Small intestine (tissue), 16 donors: ENCODE measurements at places on chromosomes 4 and X.

DNA sequence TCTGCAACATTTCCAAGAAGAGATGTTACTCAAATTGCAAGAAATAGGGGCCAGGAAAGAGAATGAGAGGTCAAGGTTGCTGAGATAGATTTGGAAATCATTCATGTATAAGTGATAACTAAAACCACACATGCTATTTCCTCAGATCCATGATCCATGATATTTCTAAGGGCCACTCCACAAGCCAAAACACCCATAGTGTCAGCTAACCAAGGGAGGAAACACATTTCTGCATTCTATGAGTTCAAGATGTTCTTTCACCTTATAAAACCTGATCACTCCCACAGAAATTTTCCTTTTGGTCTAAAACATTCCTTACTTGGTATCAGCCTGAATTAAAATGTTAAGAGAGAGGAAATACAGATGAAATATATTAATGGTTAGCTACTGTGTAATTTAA, 47.2 kb downstream of the TBCK start:
- no peak for DNase-seq

DNA sequence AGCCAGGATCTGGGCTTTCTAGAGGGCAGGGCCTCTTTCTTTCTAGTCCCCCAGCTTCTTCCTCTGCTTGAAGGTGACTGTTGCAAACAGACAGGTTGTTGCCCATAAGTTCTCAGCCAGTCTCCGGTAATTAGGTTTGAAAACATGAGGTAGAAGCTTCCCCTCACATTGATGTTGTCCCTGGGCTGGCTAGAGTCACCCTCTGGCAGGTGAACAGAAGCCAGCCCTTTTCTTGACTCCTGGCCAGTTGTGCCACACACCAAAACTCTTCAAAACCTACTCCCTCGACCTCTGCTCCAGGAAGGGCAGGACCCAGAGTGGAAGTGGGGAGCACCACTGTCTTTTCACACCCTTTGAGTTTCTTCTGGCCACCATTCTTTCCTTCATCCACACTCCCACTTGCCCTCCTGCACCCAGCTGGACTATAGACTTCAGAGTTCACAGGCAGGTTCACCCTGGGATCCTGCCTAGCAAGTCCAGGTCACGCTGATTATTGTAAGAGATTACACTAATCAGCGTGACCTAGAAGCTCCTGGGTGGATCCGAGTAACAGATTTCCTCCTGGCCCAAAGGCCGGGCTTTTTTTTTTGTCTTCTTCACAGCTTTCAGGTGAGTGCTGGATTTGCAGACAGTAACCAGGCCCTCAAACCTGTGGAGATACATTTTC, 37.4 kb upstream of the ARHGAP6 start:
- no peak for DNase-seq

DNA sequence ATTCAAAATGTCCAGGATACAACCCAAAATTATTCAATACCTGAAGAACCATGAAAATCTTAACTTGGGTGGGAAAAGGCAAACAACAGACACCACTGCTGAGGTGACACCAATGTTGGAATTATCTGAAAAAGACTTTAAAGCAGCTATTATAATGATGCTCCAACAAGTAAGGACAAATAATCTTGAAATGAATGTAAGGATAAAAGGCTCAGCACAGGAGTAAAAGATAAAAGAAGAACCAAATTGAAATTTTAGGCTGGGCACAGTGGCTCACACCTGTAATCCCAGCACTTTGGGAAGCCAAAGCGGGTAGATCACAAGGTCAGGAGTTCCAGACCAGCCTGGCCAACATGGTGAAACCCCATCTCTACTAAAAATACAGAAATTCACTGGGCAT, 4.0 kb upstream of the SLC9A7 start:
- DNase-seq = no peak

- DNase-seq = no peak
Measured at GRCh38 chr4:10028910-10029309, 7.6 kb upstream of the SLC2A9 start.

DNA sequence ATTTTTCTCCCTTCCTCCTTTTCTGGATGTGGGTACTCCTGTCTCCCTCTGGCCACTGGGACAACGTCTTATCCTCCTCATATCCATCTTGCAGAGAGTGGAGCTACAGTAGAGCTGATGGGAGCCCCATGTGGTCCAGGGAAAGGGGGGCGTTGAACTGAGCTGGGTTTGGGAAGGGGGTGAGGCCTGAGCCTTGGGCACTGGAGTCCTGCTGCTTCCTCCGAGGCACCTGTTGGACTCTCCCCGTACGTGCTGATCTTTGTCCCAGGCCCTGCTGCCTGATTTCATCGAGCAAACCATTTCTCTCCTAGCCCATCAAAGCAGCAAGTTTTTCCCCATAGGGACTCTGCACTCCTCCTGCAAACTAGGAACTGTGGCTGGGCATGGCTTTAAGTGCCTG, 94.3 kb downstream of the STOX2 start:
- DNase-seq = no peak

DNA sequence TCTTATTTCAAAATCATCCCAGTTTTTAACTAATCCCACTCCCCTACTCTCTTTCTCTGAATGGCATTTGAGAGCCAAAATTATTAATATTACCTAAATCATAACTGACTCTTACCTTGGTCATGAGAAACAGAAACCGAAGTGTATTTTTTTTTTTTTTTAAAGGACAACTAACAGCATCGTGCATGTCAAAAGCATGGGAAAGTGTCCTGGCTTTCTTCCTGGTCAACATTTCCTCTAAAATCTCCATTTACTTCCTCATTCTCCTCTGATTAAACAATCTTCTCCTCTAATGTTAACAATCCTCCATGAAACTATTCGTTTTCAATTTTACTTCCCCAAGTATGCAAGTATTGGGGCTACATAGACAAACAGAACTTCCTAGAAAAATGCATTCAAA, 2.1 kb upstream of the STS start:
- DNase-seq = peak; percentile 11

- peak; percentile 39 for DNase-seq
Measured at GRCh38 chr4:107757864-107758476, 37.9 kb upstream of the PAPSS1 start.

DNA sequence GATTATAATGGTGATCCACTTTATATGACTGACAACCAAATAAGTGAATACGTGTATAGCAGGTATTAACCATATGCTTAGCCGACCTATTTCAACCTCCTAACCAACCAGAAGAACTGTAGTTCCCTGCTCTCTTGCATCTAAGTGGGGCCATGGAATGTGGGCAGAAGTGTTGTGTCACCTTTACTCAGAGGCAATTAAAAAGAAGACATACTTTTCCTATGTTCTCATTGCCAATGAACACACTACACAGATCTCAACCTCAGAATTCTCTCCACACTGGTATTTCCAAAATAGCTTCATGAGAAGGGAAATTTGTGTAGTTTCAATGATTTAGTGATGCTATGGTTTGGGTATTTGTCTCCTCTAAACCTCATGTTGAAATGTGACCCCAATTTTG, 3.2 kb upstream of the NFKB1 start:
- no peak for DNase-seq

DNA sequence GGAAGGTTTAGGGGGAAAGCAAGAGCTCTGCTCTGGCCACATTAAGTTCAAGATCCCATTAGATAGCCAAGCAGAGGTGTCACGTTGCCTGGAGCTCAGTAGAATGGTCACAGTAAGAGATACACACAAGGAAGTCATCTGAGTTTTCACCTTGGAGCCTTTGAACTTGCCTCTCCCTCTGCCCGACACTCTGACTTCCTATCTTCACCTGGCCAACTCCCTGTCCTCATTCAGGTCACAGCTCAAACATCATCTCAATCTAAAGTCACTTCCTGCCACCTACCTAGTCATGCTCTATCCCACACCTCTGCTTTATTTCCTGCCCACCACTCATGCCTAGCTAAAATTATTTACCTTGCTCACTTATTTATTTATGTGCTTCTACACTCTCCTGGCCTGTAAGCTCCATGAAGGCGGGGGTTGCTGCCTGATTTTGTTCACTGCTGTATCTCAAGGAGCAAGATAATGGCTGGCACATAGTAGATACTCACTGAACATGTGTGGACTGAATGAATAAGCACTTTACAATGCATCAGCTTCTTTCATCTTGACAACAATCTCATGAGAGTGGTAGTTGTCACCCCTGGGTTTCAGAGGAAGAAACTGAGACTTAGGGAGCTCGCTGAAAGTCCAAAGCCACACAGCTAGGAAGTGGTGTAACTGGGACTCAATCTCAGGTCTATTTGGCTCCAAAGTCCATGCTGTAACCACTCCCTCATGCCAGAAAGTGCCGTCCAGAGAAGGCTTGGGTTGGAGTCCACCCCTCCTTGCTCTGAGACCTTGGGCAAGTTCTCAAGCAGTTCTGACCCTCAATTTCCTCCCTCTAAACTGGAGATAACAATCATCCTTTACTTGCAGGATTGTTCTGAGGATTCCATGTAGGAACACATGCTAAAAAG, 40.3 kb downstream of the EFNB1 start:
- DNase-seq = peak; percentile 92

DNA sequence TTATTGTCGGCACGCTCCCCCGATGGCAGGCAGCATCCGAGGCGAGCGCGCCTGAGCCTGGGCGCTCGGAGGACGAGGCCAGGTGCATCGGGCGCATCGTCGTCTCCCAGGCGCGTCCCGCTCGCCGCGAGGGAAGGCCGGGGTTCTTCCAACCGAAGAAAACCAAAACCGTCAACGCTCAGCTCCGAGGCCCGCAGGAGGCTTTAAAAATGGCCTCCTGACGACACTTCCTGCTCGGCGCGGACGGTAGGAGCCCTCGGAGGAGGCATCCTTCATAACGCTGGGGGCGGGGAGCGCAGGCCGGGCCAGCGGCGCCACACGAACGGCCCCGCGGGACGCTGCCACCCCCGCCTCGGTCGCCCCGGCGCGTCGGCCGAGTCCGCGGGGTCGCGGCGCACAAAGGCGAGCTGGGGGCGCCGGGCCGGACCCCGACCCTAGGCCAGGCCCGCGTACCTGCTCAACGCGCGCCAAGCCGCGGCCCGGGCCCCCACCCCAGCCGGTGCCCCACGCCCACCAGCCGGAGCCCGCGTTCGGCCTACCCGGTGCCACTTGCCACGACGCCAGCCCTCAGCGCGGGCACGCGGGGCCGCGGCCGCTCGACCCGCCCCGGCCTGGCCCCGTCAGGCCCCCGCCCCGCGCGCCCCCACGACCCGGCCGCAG, 501 bp downstream of the ZNF518B start:
- peak; percentile 56 for DNase-seq

DNA sequence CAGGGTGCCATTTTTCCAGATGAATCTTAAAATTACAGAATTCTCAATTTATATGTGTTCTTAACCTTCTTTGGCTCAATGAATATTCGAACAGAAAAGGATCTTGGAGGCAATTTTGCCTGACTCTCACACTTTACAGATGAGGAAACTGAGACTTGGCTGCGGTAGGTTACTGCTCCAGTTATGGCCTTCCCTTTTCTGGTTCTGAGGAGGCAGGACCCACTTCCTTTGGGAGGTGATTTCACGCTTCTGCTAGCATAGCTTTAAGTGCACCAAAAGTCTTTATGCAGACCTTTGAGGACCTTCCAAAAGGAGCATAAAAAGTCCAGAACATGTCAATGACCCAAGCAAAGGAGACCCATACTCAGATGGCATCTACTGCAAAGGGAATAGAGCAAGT, 44.7 kb upstream of the KLF3 start:
- no peak for DNase-seq

DNA sequence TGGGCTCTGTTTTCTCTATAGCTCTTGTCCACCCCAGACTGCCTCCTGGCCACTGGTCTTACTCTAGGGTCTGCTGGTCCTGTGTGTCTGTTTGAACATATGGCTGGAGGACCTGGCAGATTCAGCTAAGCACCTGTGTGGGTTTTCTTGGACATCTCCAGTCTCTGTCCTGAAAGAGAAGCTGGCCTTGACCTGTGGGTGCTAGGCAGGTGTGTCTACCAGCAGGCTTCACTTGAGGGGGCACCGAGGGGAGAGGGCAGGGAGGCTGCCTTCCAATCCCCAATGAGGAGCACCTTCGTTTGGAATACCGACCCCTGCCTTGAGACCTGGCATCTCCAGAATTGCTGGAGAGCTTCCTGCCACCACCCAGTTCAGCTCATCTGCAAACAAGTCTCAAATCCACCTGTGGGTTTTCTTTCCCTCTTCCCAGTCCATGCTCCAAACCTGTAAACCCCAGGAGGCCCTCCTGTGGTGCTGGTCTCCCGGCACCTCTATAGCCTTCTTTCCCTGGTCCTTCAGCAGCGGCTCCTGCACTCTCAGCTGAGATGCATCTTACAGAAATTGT, 45.2 kb downstream of the HTRA3 start:
- no peak for DNase-seq

DNA sequence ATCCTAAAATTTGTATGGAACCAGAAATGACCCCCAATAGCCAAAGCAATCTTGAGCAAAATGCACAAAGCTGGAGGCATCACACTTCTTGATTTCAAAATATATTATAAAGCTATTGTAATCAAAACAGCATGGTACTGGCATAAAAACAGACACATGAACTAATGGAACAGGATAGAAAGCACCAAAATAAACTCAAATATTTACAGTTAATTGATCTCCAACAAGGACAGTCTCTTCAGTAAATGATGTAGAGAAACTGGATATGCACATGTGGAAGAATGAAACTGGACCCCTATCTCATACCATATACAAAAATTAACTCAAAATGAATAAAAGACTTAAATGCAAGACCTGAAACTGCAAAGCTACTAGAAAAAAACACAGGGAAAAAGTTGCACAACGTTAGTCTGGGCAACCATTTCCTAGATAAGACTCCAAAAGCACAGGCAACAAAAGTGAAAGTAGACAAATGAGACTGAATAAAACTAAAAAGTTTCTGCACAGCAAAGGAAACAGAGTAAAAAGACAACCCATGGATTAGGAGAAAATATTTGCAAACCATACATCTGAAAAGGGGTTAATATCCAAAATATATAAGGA, 64.9 kb downstream of the CD99L2 start:
- no peak for DNase-seq

DNA sequence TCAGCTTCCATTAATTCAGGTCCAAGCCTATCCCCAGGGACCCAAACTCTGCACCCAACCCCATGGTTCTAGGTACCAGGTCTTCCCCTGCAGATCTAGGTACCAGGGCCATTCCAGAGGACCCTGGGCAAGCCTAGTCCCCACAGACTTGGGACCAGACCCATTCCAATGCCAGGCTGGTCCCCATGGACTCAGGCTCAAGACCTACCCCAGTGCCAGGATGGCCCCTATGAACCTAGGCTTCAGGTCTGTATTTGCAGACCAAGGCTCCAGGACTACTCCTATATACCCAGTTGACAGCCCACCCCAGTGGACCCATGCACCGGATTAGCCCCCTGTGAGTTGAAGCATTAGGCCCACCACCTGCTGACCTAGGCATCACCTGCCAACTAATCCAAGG, 8.9 kb downstream of the MTHFD2L start:
- DNase-seq = no peak

DNA sequence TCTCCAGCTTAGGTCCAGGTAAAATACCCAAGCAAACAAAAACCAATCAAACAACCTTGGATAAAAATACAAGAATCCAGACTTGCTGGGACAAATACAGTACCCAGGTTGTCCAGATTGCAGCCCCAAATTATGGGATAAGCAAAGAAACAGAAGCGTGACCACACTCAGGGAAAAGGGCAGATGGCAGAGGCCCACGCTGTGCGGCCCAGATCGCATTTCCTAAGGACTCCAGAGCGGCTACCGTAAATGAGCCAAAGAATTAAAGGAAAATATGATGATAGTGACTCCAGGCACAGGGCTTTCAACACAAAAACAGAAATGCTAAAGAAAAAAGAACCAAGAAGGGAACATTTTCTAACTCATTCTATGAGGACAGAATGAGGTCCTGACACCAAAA, 50.3 kb downstream of the FGFRL1 start:
- no peak for DNase-seq

GRCh38 chr4:10123227-10124101, 6.9 kb upstream of the WDR1 start:
- DNase-seq = peak; percentile 89
